ENCODE measurements at places on chromosomes 12 and 14.

DNA sequence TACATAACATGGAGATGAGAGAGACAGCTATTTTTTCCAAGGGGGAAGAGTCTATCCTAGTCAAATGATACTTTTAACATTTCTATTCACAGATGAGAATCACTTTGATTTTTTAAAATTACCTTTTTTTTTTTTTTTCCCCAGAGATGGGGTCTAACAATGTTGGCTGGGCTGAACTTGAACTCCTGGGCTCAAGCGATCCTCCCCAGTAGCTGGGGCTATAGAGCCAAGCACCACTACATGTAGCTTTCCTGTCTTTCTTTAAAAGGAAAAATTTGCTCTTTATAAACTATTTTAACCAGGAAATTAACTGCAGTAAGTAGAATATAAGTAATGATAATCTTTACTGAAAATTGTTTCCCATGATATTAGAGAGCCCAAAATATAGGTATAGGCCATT lies 3.3 kb downstream of the PRICKLE1 start:
- no peak for DNase-seq

- no peak for DNase-seq
These were observed 17.5 kb downstream of the CINP start for GRCh38 chr14:102345232-102345631.

DNA sequence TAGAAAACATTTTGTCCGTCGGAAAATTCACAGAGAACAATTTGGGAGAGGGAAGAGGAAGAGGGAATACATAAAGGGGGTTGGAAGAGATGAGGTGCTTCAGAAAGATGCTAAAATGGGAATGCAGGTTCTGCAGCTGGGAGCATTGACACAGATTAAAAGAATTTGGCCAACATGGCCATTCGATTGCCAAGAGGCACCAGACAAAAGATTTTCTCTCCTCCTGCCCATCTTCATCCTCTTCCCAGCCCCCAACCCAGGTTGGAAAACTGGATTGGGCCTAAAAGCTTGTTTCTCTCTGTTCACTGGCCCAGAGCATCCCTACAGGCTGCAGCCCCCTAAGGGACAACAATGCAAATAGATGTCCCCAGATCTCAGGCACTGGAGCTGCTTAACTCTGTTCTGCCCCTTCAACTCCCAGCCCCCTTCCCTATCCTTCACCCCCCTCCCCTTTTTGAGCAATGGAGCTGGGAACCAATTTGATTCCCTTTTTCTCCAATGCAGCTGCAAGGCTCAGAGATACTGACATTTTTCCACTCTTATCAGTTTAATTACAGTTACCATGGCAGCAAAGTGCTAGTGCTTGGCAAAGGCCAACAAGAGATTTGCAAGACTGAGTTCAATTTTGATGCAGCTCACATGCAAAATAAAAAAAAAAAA lies 1.9 kb downstream of the LMO3 start:
- DNase-seq, result peak; percentile 72

- DNase-seq, result no peak
These were observed 164.8 kb upstream of the NRXN3 start for GRCh38 chr14:78005325-78005724.

DNA sequence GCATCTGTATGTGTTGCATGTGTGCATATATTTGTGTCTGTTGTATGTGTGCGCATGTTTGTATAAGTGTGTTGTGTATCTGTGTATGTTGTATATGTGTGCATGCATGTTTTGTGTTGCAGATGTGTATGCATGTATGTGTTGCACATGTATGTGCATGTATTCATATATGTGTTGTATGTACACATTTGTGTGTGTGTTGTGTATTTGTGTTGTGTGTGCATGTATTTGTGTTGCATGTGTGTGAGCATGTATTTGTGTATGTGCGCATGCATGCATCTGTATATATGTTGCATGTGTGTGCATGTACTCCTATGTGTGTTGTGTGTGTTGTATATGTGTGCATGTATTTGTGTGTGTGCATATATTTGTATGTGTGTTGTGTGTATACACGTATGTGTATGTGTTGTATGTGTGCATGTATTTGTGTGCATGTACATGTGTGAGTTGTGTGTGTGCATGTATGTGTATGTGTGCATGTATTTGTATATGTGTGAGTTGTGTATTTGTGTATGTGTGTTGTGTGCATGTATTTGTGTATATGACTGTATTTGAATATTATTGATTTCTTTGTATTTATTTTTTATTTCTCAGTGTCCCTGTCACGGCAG lies 16.8 kb downstream of the SLC8B1 start:
- DNase-seq, result no peak

- DNase-seq, result no peak
These were observed 68.6 kb downstream of the RESF1 start for GRCh38 chr12:32027684-32028365.

DNA sequence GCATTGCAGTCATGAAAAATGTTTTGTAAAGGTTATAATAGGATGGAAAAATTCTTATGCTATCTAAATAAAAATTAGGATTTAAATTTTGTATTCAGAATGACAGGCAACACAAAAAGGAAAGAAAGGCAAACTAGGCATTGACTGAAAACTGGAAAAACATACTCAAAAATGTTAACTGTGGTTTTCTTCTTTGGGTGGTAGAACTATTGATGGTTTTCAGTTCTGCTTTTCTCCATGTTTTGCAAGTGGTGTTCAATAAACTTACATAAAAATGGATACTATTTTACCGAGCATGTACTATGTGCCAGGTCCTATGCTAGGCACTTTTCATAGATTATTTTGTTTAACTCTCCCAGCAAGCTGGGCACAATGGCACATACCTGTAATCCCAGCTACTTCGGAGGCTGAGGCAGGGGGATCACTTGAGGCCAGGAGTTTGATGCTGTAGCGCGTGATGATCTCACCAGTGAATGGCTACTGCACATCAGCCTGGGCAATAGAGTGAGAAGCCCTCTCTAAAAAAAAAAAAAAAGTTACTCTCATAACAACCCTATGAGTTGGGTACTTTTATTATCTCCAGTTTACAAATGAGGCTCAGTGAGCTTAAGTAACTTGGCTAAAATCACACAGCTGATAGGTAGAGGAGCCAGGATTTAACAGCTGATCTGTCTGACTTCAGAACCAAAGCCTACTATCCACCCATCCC lies 26.3 kb upstream of the TCP11L2 start:
- DNase-seq, result no peak

GRCh38 chr12:7302266-7302986 lies 1.4 kb upstream of the ACSM4 start:
- no peak for DNase-seq

GRCh38 chr12:110684312-110684836 lies 4.5 kb downstream of the HVCN1 start:
- DNase-seq, result no peak

GRCh38 chr12:89276860-89277259 lies 75.4 kb downstream of the DUSP6 start:
- DNase-seq, result no peak

- DNase-seq, result no peak
These were observed 67.3 kb upstream of the STK38L start for GRCh38 chr12:27176765-27177164.

- DNase-seq, result no peak
These were observed 10.7 kb downstream of the GLT1D1 start for GRCh38 chr12:128863957-128864356.

DNA sequence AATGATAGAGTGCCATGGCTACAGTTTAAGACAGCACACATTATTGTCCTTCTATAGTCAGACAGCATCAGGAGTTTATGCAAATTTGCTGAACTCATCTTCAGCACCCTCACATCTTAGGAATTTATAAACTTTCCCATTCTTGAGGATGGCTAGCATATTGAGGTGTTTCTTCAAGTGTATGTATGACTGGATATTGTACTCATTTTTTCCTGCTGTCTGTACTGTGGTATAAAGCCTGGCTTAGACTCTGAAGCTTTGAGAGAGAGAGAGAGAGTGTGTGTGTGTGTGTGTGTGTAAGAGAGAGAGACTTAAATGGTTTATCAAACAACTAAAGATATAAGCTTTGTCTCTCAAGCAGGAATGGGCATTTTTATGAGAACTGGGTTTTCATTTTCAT lies 161.6 kb downstream of the PIK3C2G start:
- no peak for DNase-seq

- no peak for DNase-seq
These were observed 1217.4 kb upstream of the FLRT2 start for GRCh38 chr14:84312551-84312950.

DNA sequence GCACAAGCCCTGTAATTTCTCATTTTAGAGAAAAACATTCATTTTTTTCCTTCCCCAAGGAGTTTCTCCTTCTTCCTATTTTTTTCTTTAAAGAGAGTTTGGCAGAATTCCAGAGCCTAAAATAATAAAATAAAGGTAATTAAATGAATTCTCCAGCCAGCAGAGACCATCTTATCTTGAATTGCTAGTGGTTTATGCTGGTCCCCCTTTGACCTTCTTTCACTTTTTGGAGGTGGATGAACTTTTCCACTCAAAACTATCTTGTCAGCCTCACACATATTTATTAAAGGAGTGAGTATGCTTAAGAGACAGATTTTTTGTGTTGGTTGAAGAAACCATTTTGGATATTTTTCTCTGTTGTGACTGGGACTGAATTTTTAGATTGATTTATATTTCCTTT lies 47.6 kb downstream of the ADIPOR2 start:
- DNase-seq, result no peak

- DNase-seq, result peak; percentile 26
These were observed 966 bp downstream of the BICD1 start for GRCh38 chr12:32107359-32108267.

DNA sequence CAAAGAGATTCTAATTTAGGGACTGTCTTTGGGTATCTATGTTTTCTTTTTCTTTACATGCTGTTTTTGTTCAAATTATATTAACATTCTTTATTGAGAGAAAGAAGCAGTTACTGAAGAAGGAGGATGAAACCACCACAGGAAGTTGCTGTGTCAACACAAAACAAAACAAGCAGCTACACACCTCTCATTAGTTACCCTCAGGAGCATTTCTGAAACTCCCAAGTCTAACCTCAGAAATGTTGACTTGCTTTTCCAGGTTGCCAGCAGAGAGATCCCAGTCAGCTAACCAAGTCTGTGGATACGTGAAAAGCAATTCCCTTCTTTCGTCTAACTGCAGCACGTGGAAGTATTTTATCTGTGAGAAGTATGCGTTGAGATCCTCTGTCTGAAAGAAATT lies 33.5 kb downstream of the CLEC1A start:
- no peak for DNase-seq

GRCh38 chr14:99579903-99580571 lies 24.0 kb downstream of the CCDC85C start:
- no peak for DNase-seq

GRCh38 chr14:104036212-104036611 lies 49.3 kb upstream of the ASPG start:
- DNase-seq, result no peak

DNA sequence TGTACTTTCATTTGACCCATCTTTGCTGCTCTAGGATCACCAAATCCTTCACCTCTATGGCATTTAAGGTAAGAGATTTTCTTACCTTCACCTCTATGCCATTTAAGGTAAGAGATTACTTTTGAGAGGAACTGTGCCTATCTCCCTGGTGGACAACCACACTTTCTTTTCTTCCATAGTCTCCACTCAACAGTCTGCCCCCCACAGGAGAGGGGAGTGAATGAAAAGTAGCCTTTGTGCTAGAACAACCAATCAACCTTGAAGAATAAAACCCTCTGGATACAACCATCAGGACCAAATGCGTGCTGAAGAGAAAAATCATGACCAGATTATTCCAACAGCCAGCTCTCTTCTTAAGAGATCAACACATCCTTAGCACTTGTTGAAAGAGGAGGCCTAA lies 258.6 kb upstream of the TMPO start:
- DNase-seq, result no peak

DNA sequence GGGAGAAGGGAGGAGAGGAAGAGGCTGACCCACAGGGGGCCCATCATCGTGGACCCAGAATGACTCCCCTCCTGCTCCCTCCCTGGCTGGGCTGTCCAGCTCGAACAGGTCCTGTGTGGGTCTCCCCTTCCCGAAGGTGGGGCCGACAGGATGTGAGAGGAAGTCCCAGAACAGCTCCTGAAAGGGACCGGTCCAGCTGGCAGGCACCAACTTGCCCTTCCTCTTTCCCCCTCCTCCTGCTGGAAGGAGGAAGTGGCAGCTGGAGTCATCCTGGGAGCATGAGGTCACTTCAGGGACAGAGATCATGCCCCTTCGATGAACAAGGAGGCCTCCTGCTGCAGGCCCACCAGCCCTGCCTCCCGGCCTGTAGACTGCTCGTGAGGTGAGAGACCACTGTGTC lies 35.0 kb upstream of the BEGAIN start:
- DNase-seq, result no peak

- DNase-seq, result peak; percentile 44
These were observed at the start of gene FAM181A for GRCh38 chr14:93926873-93927799. TSS of gene FAM181A (plus strand) at chr14:93927344. CDS start at chr14:93928286, 942 bp downstream.

DNA sequence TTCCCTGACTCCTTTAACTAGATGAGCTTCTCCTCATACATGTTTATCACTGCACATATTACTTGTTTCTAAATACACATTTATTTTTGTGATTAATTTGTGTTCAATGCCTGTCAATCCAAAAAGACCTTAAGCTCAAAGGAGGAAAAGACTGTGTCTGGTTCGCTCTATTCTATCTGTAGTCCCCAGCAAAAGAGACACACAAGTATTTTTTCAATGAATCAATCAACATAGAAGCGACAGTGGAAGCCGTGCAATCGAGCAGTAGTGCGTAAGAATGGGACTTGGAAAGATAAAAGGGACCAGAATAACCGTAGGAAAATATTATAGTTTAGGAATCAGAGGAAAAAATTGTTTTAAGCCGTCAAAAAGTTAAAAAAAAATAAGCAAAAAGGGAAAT lies 951 bp downstream of the WDHD1 start:
- no peak for DNase-seq

DNA sequence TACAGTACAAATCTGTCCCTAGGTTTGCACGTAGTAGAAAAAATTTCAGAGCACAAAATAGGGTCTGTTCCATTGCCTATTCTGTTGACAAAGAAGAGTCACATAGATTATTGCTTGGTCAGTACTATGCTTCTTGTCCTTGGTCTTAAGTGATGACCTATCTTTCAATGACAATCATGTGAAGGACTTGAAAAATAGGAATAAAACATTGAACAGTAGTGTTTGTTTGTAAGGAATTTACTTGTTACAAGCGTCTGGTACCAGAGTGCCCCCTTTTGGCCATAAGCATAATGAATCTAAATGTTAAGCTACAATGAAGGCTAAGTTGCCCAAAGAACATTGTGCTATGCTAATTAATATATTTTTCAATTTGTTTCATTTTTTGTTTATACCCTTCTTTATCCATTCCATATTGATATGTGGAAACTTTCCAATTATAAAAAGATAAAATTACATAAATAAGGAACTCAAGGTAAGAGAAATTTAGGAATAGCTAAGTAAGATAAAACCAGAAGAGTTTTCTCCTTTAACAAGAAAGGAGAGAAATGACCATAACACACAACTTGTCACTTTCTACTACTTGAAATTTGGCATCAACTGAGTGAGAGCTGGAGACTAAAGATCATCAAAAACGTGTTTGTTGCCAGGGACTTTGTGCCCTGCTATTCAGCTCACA lies 204.7 kb downstream of the EPS8 start:
- peak; percentile 21 for DNase-seq

Data from neuronal stem cell (in vitro differentiated cells).